Gastrocnemius medialis (tissue), 4 donors: ENCODE measurements at places on chromosomes 11 and 22. TPM values are rescaled to one million over a fixed set of nuclear protein-coding genes. Genes with fewer than 3 reads are reported as not detected.

The OR2AG2 gene
- total RNA-seq: not detected

The CELSR1 gene
- total RNA-seq: 1.5 TPM

The WT1 gene
- total RNA-seq: not detected

The POTEH gene
- not detected for total RNA-seq

GRCh38 chr22:28123989-28124766 is 205.1 kb upstream of the PITPNB start:
- H3K27me3 ChIP-seq: no peaks in the 10 kb centered on the region
- H3K27ac ChIP-seq: no peak overlapping the region
- DNase-seq: no peak
- H3K4me3 ChIP-seq: no peak overlapping the region
- H3K36me3 ChIP-seq: no peaks in the 10 kb centered on the region

DNA sequence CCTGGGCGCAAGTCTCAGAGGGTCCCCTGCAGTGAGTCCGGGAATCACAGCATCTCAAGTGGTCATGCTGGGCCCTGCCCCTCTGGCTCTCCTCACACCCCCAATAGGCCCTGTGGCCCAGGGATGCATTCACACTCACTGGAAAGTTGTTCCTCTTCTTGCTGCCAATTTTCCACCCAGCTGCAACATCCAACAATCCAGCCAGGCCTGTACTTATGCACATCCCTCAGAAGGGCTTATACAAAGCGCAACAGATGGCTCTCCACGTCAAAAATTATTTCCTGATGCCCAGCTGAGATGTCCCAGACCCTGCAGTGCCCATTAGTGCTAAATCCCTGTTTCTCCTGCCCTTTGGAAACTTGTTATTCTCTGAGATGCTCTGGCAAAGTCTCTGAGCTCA is 407.8 kb upstream of the NARS2 start:
- no peak overlapping the region for H3K4me3 ChIP-seq
- H3K27ac ChIP-seq: no peak overlapping the region
- no peaks in the 10 kb centered on the region for H3K27me3 ChIP-seq
- H3K36me3 ChIP-seq: no peaks in the 10 kb centered on the region
- H3K4me1 ChIP-seq: no peaks in the 10 kb centered on the region

DNA sequence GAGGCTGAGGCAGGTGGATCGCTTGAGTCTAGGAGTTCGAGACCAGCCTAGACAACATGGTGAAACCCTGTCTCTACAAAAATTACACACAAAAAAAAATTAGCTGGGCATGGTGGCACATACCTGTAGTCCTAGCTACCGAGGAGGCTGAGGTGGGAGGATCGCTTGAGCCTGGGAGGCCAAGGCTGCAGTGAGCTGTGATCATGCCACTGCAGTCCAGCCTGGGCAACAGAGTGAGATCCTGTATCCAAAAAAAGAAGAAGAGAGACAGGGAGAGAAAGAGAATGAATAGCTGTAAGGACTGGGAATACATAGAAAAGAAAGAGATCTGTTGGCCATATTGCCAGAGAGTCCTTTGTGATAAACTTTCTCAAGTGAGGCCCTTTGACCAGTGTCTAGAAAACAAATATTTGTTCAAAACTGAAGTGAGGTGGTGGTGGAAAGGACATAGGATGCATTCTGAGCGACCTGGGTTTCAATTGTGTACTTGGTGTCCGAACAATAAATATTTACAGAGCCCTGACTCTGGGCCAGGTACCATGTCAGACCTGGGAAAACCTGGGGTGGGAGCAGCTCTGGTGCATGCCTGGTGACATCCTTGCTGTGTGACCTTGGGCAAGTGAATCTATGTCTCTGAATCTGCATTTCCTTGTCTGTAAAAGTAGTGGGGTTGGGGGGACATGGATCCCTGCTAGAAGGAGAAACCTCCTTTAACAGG is 89.6 kb upstream of the CRYBB3 start:
- peak overlapping the region; percentile 85 for H3K27ac ChIP-seq
- no peaks in the 10 kb centered on the region for H3K27me3 ChIP-seq
- DNase-seq: no peak
- H3K36me3 ChIP-seq: no peaks in the 10 kb centered on the region

GRCh38 chr11:66659763-66660162 is 17.9 kb downstream of the RBM4B start:
- H3K27ac ChIP-seq: no peak overlapping the region
- H3K4me1 ChIP-seq: no peaks in the 10 kb centered on the region
- H3K4me3 ChIP-seq: no peak overlapping the region

DNA sequence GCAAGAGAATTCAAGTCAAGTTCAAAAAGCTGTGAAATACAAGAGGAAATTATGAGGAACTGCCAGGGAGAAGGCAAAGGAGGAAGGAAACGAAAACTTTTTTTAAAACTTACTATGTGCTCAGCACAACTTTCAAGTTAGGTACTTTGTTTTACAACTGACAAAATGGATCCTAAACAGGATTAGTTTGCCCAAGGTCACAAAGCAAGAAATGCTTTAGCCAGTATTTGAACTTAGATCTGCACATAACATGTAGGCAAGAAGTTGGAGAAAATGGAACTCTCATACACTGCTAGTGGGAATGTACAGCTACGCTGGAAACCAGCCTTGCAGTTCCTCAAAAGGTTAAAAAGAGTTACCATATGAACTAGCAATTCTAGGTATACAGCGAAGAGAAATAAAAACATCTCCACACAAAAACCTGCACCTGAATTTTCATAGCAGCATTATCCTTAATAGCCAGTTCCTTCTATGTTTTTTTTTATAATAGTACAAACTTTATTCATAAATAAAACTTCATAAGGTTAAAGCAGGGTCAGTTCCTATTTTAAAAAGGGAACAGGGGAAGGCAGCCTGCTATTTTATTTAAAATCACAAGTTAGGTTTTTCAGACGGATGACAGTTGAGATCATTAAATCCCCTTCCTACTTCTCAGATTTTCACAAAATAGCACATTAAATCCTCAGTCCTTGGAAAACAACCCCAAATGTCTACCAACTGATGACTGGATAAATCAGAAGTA is 19.2 kb downstream of the DDX6 start:
- peaks cover 29% of the 10 kb centered on the region for H3K36me3 ChIP-seq
- peak overlapping the region; percentile 20 for H3K27ac ChIP-seq
- no peak overlapping the region for H3K4me3 ChIP-seq
- no peaks in the 10 kb centered on the region for H3K27me3 ChIP-seq

DNA sequence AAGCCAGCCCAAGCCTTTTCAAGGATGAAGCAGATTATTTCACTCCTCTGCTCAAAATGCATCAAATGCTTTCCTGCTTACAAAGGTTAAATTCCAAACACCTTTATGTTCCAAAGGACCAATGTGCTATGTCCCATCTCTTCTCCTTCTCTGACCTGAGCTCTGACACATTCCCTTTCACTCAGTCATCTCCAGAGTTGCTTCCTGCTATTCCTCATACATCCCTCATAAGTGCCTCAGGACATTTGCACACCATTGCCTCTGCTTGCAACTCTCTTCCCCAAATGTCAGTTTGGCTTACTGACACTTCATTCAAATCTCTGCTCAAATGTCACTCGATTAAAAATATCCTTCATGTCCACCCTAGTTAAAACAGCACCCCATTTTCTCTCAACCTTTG is 53.3 kb upstream of the BMAL1 start:
- H3K27ac ChIP-seq: no peak overlapping the region
- H3K4me1 ChIP-seq: no peaks in the 10 kb centered on the region
- H3K36me3 ChIP-seq: no peaks in the 10 kb centered on the region

- H3K27ac ChIP-seq: no peak overlapping the region
- H3K4me3 ChIP-seq: no peak overlapping the region
- no peaks in the 10 kb centered on the region for H3K27me3 ChIP-seq
- no peak for DNase-seq
- no peaks in the 10 kb centered on the region for H3K36me3 ChIP-seq
- no peaks in the 10 kb centered on the region for H3K4me1 ChIP-seq
Measured at GRCh38 chr11:2576111-2576510, 123.7 kb downstream of the KCNQ1OT1 start.

DNA sequence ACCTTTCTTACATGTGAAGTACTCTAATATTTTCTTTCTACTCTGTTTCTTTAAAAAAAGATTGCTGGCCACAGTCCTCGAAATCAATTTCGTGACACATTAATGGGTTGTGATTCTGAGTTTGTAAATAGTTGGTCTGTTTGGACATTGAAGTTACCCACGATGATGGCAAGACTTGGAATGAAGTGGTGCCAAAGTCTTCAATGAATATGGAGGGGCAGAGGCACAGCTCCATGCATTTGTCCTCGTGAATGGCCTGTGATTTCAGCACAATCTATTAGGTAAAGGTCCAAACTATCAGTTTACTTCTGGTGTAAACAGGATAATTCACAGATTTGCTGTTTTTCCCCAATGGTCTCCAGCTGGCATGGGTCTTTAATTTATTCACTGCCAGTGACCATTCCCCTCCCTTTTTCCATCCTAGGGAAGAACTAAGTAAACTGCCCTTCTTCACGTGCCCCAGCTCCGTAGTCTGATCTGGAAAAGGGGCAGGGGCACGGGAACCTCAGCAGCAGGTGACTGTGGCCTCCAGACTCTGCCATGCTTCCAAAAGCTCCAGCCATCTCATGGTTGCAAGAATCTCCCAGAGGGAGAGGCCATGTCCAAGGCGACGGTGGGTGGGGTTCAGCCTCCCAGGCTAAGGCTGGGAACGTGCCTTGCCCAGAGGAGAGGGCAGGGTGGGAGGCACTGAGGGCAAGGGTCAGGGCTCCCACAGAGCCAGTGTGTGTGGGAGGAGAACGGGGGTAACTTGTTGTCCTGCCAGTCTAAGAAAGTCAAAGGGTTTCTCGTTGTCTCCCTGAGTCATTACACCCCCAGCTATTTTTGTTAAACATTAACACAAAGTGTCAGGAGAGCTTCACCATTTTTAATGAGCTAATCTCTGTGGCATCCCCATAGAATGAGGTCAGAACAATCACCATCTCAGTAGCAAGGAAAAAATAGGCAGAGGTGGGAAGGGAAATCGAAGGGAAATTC is 16.9 kb upstream of the PEX26 start:
- H3K4me1 ChIP-seq: peaks cover 29% of the 10 kb centered on the region
- DNase-seq: no peak
- no peaks in the 10 kb centered on the region for H3K27me3 ChIP-seq
- H3K27ac ChIP-seq: no peak overlapping the region
- H3K36me3 ChIP-seq: no peaks in the 10 kb centered on the region

GRCh38 chr11:70942593-70942992 is 309.8 kb downstream of the SHANK2 start:
- H3K4me1 ChIP-seq: no peaks in the 10 kb centered on the region
- DNase-seq: no peak
- no peak overlapping the region for H3K27ac ChIP-seq
- H3K27me3 ChIP-seq: no peaks in the 10 kb centered on the region

DNA sequence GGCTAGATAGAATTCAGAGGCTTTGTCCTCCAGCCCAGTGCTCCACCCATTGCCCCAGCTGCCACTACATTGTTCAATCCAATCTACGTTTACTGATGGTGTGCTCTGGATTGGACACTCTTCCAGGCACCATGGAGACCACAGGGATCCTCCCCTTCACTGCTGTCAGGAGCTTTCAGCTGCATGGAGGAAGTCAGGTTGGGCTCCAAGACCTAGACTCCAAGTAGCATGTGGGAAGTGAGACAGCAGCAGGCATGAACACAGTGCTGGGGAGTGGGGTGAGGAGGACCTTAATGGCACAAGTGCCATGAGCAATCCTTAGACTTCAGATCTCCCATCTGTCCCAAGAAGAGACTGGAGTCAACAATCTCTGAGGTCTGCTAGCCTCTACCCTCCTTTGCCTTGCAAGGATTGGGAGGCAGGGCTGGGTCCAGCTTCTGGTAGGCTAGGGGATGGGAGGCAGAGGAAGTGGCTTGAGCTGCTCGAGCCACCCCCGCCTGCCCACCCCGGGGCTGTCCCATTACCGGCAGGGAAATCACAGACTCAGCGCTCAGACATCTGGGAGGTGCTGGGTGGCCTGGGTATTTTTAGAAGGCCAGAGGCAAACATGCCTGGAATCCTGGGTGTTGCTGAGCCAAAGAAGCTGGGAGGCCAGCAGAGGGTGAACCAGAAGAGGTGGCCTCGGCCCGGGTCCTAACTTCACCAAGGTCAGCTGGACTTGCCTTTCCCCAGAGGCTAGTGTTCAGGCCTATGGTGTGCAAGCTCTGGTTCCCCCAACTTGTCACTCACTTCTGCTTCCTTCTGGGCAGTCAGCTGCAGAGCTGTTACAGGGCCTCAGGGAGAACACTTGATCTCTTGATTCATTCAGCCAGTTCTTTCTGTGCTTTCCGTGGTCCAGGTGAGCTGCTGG is 15.2 kb upstream of the FCHSD2 start:
- H3K27me3 ChIP-seq: no peaks in the 10 kb centered on the region
- peak overlapping the region; percentile 69 for H3K27ac ChIP-seq
- H3K4me3 ChIP-seq: no peak overlapping the region
- DNase-seq: peak; percentile 38
- H3K36me3 ChIP-seq: no peaks in the 10 kb centered on the region

DNA sequence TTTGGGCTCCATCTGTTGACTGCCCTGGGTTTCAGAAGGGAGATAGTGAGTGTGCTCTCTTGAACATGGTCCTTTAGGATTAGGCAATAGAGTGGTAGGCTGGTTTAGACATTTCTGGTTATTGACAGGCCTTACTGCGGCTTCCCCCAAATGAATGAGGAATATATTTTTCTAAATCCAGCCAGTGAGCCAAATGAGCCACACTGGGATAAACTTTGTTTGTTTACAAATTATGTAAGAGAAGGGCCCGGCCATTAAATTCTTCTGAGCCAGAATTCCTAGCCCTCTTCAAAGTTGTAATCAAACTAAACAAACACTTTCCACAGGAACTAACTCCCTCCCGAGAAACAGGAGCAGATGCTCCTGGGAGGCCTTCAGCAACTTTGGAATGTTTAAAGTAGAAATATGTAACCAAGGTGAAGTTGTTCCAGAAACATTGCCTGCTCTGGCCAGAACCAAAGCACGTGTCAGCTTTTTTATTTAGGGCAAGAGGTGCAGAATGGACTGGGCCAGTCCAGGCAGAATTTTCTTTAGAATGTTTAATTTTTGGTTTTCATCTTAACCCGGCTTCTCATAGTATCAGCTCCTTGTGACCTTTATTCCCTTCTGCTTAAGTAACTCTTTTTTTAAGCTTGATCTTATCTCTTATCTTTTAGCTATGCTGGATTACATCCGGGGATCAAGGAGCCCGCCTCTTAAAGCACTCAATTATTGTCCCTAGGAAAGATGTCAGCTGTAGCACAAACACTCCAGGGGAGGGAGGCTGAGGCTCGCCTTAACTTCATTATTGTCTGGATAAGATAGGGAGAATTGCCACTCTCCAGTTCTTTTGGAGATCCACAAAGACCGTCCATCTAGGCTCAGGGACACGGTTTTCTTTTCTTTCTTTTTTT is 28.7 kb downstream of the ZNRF3 start:
- peaks cover 33% of the 10 kb centered on the region for H3K4me1 ChIP-seq
- peak overlapping the region; percentile 64 for H3K27ac ChIP-seq
- H3K36me3 ChIP-seq: no peaks in the 10 kb centered on the region
- DNase-seq: no peak
- no peaks in the 10 kb centered on the region for H3K27me3 ChIP-seq

- no peak for DNase-seq
- H3K27ac ChIP-seq: no peak overlapping the region
- no peaks in the 10 kb centered on the region for H3K36me3 ChIP-seq
- peaks cover 10% of the 10 kb centered on the region for H3K27me3 ChIP-seq
- no peak overlapping the region for H3K4me3 ChIP-seq
Measured at GRCh38 chr11:120945042-120945441, 78.9 kb upstream of the TBCEL start.

GRCh38 chr11:26987272-26987671 is 6.6 kb upstream of the FIBIN start:
- H3K4me1 ChIP-seq: peaks cover 5% of the 10 kb centered on the region
- DNase-seq: no peak
- no peak overlapping the region for H3K27ac ChIP-seq

GRCh38 chr22:19884161-19884953 is 29.7 kb upstream of the GNB1L start:
- H3K4me3 ChIP-seq: no peak overlapping the region
- no peaks in the 10 kb centered on the region for H3K27me3 ChIP-seq
- H3K27ac ChIP-seq: no peak overlapping the region
- peaks cover 12% of the 10 kb centered on the region for H3K4me1 ChIP-seq
